Uterus (tissue), 4 donors: ENCODE measurements at places on chromosomes 4 and X. TPM values are rescaled to one million over a fixed set of nuclear protein-coding genes. Genes with fewer than 3 reads are reported as not detected.

Gene EMCN
- 60.3 TPM for total RNA-seq

Gene CLNK
- not detected for total RNA-seq

Gene PRSS12
- total RNA-seq, result 14.1 TPM

Gene PSAPL1
- total RNA-seq, result not detected

Gene ARR3
- total RNA-seq, result not detected

Gene NWD2
- not detected for total RNA-seq

Gene TMEM271
- total RNA-seq, result not detected

Gene SCFD2
- total RNA-seq, result 22.8 TPM

Gene L1CAM
- 2.8 TPM for total RNA-seq

Gene CSAG2
- total RNA-seq, result not detected

Gene IL9R
- not detected for total RNA-seq

Gene LRRC66
- not detected for total RNA-seq

Gene IL3RA
- total RNA-seq, result 9.0 TPM
